GM13977 (cell line): ENCODE measurements at places on chromosomes 6 and 20.

DNA sequence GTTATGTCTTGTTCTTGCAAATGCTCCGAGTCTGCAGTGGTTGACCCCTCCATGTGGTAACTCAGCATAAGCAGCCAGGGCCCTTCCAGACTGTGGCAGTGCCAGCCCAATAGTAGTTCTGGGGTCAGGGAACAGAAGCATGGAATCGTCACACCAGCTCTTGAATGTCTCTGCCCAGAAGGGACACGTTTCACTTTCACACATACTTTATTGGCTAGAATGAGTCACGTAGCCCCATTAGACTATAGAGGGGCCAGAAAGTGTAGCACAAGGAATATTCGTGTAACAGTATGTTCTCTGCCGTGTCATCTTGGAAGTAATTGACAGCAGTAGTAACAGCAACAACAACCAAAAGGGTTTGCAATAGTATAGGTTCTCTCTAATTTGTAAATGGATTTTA is 254.7 kb downstream of the FARS2 start:
- DNase-seq, result no peak

GRCh38 chr6:44702292-44702691 is 314.8 kb downstream of the CDC5L start:
- DNase-seq, result no peak

DNA sequence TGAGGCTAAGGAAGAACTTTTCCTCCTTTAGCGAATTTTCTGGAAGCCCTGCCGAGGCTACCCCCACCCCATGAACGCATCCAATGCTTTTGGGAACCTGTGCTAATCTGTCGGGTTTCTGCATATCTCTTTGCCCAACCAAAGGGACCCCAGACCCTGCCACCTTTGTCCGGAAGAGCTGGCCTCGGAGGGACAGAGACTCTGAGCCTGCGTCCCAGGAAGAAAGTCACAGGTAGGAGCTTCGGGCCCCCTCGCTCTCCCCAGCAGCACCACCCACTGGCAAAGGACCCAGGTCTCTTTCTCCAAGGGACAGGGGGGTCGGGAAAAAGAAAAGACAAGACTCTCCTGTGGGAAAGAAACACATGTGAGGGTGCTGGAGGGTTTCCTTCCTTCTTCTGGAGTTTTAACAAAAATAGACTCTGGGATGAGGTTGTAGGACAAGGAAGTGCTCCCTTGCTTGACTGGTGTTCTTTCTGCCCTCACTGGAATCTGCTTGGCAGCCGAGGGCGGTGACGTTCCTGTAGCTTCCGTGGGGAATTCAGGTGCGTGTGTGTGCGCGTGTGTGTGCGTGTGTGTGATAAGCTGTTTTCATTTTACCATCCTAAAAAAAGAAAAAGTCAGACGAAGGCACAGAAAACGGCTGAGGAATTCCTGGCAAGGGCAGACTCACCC is 16.3 kb upstream of the FOXC1 start:
- DNase-seq, result no peak

DNA sequence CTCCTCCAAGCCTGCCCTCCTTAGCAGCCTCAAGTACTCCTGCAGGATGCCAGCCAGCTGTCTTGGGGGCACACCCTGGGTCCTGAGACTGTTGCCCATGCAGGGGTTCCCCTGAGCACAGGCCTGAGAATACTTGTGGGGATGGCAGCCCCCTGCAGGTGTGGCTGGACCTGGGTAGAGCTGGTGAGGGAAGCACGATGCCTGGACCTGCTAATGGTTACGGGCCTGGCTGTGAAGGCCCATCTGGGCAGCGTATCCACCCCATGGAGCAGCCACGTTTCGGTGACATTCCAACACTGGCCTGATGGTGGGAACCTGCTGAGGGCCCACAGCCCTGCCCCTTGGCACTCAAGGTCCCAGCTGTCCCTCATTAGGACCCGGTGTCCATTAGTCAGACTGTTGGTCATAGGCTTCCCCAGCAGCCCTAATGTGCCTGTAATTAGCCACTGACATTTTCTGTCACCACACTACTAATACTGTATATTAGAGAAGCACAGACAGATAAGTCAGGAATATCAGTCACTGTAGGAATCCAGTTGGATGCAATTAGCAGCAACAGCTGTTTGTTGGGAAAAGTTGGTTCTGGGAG is 20.3 kb downstream of the CCDC167 start:
- DNase-seq, result no peak

GRCh38 chr6:139981066-139981624 is 606.7 kb upstream of the CITED2 start:
- no peak for DNase-seq

DNA sequence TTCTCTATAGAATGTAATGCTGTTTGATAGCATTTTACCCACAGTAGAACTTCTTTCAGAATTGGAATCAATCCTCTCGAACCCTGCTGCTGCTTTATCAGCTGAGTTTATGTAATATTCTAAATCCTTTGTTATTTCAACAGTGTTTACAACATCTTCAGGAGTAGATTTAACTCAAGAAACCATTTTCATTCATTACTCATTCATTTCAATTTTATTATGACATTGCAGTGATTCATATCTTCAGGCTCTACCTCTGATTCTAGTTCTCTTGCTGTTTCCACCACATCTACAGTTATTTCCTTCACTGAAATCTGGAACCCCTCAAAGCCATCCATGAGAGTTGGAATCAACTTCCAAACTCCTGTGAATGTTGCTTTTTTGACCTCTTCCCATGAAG is 93.7 kb downstream of the ZFAND3 start:
- DNase-seq, result no peak
